NCI-H446 treated with DMSO at 0.1 percent for 48 hours (cell line): ENCODE measurements at places on chromosomes 4 and X.
A peak's percentile ranks its signal among the peaks of the same experiment; 100 is the strongest.

- DNase-seq: no peak
Measured at GRCh38 chrX:68931345-68931744, 102.5 kb downstream of the EFNB1 start.

DNA sequence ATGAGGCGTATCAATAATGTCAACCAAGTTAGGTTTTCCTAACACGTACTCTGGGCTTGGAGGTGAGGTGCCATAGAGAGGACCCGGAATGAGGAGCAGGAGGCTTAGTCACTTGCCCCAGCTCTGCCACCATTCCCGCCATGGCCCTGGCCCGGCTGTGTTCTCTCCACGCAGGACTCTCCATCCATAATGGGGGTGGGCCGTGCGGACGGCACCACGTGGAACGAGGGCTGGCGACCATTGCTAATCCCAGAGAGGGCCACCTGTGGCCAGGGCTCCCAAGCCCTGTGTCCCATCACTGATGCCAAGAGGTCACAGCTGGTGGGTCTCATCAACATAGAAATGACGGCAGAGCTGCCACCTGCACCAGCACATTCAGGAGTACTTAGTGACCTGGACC is 76.4 kb downstream of the JAKMIP1 start:
- DNase-seq: no peak

GRCh38 chr4:37246891-37247290 is 2.3 kb downstream of the NWD2 start:
- peak; percentile 27 for DNase-seq

GRCh38 chr4:87060957-87061356 is 126.1 kb downstream of the AFF1 start:
- DNase-seq: no peak

- no peak for DNase-seq
Measured at GRCh38 chr4:180947425-180947824, 1295.8 kb upstream of the TENM3 start.
